ENCODE measurements at places on chromosomes 3 and 15. TPM values are rescaled to one million over a fixed set of nuclear protein-coding genes. Genes with fewer than 3 reads are reported as not detected.

OGG1 gene
- 29.3 TPM for total RNA-seq

GOLGA8M gene
- not detected for total RNA-seq

DNA sequence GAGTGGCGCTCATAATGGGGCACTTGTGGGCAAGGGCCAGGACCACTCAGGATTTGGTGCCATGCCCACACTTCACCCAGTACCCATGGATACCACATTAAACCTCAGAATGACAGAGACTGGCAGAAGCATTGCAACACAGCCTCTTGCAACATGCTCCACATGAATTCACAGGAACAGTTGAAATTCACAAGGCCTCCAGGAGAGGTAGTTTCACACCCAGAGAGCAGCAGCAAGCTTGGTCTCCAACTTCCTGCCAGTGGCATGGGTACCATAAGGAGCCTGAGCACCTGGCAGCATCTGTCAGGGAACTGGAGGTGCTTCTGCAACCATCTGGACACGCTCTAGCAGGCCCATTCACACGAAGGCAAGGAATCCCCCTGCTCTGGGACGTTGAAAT lies 101.0 kb downstream of the OSBPL10 start:
- no peak for DNase-seq

- no peak for DNase-seq
Measured at GRCh38 chr3:116423374-116423773, 21.9 kb downstream of the LSAMP start.

DNA sequence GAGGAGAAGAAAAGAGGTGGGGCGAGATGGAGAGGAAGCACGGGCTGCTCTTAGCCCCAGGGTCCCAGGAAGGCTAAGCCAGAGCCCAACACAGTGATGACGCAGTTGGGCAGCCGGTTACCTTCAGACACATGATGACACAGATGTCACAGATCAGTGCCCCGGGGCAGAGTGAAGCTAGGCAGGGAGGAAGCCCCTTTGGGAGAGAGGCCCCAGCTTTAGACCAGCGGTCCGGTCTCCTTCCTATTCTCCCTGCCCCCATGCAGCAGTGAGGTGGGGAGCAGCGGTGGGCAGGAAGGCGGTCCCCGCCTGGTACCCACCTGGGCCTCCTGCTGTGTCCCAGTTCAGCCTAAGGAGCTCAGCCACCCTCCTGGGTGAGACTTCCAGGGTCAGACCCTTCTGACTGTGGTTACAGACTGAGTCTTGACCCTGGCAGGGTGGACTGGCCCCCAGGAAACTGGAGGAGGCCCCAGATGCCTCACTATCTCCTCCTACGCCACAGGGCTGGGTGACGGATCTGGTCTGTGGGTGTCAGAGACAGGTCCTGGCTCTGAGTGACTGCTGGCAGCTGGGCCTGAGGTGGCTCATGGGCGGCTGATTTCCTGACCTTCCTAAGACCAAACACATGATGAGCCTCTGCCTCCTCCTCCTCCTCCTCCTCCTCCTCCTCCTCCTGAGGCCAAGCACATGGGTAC lies 38.8 kb upstream of the LINGO1 start:
- no peak for DNase-seq

DNA sequence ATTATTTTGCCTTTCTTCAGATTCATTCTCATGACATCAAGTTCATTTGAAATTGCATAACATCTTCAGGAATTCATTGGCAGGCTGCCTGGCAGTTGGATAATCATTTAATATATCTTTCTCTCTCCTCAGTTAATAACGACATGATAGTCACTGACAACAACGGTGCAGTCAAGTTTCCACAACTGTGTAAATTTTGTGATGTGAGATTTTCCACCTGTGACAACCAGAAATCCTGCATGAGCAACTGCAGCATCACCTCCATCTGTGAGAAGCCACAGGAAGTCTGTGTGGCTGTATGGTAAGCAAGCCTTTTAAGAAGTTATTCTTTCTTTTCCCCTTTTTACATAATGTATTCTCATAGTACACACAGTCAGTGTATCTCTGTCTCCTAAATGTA lies 38.2 kb downstream of the TGFBR2 start:
- DNase-seq: no peak

DNA sequence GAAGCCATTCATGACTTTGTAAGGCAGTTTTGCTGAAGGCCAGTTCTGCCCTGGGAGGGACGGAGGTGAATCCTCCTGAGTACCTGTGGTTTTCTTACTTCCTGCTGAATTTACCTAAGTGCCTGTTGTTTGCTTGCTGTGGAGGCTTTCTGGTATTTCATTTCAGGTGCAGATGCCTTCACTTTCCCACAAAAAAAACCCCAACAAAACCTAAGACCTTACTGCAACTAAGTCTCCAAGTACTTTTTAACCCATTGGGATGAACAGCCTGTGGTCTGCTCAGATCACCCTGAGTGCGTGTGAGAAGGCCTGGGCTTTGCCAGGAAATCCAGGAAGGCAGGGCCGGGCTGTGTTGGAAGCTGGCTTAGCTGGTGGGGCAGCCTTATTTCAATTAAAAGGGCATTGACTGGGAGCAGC lies 65.3 kb downstream of the IGF1R start:
- DNase-seq: no peak

DNA sequence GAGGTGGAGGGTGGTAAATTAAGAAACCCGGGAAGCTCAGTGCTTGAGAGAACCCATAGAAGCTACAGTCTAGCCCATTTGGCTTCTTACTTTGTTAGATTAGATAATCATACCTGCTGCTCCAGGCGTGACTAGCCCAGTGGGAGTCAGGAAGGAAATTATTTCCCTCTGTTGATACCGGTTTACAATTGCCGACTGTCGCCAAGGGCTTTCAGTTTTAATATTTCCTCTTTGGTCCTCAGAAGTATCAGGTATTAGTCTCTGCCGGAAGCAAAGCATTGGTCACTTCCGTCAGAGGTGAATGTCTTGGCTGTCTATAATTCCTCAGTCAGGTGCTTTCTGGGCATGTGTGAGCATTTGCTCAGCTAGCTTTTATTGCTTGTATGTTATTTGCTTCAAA lies 75.2 kb downstream of the LPP start:
- DNase-seq: no peak

All from H7 (cell line).